ENCODE measurements at places on chromosomes 11 and 22.
A peak's percentile ranks its signal among the peaks of the same experiment; 100 is the strongest.

DNA sequence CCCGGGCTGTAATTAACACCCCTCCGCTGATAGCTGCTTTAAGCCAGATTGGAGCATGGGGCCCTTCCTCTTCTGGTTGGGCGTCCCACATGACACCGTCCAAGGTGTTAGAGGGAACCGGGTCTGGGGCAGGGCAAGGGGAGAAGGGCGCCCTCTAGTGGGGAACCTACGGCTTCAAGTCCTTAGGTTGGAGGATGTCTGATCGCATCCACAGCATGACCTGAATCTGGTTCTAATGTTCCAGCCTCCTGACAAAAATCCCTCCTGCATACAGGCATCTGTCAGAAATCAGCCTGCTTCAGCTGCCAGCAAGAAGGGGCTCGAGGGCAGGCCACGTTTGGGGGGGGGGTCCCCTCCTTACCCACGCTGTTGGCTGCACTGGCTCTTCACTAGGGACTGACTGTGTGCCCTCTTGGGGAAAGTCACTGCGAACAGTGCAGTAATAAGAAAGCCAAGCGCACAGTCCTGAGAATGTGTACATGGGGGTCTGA is 94.2 kb upstream of the TBCEL start:
- no peak for DNase-seq

DNA sequence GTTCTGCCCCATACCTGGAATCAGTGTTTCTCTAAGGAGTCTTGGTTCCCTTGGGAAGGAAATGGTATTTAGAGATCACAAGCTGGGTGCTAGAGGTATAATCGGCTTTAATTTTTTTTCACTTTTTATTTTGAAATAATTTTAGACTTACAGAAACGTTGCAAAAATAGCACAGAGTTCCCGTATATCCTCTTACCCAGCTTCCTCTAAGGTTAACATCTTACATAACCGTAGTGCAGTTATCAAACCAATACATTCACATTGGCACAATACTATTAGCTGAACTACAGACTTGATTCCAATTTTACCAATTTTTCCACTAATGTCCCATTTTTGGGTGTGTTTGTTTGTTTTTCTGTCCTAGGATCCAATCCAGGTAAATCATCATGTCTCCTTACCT is 63.8 kb downstream of the RBX1 start:
- DNase-seq = no peak

DNA sequence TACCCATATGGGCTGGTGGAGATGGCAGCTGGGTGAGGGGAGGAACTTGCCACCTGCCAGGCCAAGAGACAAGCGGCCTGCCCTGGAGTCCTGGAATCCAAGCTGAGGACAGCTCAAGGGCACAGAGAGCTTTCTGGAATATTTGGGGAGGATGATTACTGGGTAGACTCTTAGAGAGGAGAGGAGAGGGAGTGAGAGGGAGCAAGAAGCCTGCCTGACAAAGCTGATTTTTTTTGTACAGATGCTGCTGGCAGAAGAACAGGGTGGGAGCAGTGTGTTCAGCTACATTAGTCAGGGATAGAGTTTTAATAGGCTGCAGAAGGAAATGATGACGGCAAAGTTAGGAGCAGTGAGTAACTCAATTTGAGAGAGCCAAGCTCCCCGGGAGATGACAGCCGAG is 299.3 kb downstream of the NXPE2 start:
- DNase-seq = no peak

- no peak for DNase-seq
Observed at GRCh38 chr11:63020671-63021291, 5.1 kb upstream of the SLC22A8 start.

DNA sequence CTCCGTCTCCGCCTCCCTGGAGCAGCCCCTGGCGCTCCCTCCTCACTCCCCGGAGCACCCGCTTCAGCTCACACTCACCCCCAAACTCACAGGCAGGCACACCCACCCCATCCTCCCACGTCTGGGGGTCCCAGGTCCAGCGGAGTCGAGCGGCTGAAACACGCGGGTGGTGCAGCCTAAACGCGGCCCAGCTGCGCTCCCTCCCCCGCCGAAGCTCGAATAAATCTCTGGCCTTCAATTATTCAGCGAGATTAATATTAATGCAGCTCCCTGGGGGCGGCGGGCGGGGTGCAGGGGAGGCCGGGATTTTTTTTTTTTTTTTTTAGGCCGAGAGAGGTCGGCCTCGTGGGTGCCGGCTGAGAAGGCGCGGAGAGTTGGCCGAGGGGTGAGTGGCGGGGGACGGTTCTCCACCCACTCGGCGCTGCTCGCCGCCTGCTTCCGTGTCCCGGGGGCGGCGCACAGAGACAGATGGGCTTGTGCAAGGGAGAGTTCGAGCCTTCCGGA is 524 bp upstream of the SLC1A2 start:
- no peak for DNase-seq

DNA sequence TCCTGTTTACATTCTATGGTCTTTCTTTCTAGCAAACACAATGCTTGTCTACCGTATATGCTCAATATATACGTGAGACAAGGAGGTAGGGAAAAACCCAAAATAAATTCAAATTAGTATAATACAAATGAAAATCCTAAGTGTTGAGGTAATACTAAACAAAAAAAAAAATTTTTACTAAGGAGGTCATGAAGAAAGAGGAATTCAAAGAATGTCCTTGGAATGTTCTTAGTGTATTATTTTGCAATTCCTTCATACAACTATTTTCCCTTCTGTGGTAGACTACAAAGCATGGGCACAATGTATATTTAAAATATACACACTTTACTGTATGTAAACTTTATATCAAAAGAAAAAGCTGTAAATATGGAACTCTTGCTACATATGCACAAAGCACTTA is 36.4 kb downstream of the PIK3C2A start:
- DNase-seq = no peak

- DNase-seq = no peak
Observed at GRCh38 chr11:46243796-46244109, 33.7 kb upstream of the CREB3L1 start.

- no peak for DNase-seq
Observed at GRCh38 chr11:73298233-73298632, 9.8 kb upstream of the ARHGEF17 start.

DNA sequence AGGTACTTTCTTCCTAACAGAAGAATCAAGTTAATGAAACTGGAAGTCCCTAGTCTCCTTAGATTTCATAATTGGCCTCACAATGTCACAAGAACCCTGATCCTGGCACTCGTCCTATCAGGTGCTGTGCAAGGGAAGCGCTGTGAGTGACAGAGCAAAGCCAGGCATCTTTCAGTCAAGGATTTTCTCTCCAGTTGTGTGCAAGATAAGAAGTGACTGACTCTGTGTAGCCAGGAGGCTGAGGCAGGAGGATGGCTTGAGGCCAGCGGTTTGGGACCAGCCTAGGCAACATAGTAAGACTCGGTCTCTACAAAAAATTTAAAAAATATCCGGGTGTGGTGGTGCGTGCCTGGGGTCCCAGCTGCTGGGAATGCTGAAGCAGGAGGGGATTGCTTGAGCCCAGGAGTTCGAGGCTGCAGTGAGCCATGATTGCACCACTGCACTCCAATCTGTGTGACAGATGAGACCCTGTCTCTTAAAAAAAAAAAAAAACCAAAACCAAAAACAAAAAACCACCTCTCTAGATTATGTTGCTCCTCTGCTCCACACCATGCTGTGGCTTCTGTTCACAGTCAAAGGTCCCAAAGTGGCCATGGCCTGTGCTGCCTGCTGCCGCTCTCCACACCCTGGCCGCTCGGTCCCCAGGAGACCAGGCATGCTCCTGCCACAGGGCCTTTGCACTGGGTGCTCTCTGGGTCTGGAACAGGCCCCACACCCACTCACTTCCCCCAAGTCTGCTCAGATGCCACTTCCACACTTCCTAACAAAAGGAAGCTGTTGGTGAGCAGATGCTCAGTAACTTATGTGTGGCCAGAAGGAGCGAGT is 54.2 kb upstream of the CLDN5 start:
- DNase-seq = no peak

DNA sequence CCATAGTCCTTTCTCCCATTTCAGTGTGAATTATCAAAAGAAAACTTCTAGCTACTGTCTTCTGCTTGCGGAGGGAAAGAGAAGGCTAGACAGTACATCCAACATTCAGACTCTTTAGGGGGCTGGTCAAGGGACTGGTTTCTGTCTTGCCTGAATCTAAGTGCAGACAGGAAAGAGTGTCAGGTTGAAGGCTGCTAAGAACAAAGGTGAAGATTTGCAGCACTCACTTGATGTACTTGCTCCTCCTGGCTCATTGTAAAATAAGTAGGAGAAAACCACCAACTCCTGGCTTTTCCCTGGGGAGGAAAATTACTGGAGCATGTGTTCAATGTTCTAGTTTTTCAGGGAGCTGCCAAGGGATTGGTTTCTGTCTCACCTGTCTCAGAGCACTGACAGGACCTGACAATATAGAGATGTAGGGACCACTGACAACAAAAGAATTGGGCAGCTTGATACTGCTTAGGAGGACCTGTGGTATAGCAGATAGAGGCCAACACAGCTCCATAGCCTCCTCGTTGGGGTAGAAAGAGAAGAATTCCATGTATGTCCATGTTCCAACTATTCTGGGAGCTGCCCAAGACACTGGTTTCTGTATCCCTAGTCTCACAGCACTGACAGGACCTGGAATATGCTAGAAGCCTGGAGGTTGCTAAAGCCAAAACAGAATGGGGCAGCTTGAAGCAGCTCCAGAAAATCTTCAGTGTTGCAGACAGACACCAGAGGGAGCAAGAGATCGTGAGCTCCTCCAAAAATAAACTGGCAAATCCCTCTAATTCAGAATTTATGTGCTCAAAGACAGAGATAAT is 39.7 kb upstream of the MMP12 start:
- no peak for DNase-seq

DNA sequence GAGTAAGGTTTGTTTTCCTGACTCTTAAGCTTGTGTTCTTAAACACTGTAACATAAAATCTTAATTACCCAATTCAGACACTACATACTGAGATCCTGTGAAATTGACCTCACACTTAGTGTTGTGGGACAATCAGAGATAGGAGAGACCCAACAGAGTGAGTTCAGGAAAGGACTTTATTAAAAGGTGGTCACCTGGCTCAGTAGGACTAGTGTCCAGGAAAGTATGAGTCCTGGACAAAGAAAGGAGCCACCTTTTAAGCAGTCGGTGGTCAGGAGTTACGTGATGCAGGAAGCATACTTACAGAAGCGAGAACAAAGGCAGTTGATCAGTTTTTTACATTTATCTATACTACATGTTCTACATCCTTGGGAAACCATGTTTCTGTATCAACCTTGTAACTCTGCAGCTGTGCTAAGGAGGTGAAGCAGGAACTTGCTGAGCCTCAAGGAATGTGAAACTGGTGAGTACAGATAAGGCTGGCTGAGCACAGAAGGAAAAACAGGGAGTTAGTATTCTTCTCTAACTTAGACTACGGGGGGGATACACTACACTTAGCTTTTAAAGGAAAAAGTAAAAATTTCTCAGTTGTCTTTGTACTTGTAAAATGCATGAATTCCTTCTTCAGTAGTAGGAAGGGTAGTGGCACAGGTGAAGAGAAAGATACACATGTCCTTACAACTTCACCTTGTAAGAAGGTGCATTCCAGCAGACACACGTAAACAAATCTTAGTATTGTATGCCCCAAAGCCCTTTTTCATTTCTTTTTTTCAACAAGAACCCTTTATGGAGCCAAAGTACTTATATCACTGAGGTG is 15.1 kb downstream of the OR51E1 start:
- DNase-seq = no peak

GRCh38 chr11:62805961-62806441 is 761 bp upstream of the NXF1 start:
- DNase-seq = no peak

- DNase-seq = no peak
Observed at GRCh38 chr11:64173616-64174355, 7.9 kb upstream of the MACROD1 start.

- DNase-seq = peak; percentile 13
Observed at GRCh38 chr11:46112961-46113607, 8.2 kb downstream of the PHF21A start.

DNA sequence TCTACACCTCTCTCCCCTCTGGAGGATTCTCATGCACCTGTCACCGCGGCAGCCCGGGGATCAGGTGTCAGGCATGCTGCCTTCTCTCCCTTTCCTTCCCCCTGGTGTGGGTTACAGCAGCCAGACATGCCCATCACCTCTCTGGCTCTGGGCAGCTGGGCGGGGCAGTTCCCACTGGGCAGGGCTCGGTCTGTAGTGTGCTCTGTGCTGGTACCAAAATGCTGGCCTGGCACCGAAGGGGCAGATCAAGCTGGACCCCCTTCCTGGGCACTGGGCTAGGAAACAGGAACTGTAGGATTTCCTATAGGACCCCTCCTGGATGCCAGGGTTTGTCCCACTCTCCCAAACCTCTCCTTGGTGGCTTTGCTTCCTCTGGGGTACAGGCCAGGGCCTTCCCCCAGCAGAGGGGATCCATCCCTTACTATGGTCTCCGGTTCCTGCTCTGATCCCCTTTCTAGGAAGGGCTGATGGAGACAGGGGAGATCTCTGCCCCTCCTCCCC is 821 bp downstream of the GAL3ST1 start:
- DNase-seq = no peak

DNA sequence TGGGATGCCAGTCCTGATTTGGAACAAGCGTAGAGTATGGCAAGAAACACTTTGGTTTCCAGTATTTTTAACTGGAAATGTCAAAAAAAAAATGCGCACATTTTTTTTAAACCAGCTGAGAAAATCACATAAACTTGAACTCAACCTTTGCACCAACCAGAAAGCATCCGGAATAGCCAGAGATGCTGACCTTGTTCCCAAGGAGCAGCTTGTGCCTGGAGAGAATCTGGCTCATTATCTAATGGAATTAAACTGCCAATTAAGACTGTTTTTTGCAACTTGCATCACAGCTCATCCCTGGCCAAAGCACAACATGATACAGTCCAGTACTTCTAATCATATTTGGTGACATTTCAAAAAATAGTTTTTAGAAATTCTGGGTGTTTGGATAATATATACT is 8.4 kb upstream of the ETS1 start:
- no peak for DNase-seq

- no peak for DNase-seq
Observed at GRCh38 chr22:33889748-33890147, 30.5 kb downstream of the LARGE1 start.

DNA sequence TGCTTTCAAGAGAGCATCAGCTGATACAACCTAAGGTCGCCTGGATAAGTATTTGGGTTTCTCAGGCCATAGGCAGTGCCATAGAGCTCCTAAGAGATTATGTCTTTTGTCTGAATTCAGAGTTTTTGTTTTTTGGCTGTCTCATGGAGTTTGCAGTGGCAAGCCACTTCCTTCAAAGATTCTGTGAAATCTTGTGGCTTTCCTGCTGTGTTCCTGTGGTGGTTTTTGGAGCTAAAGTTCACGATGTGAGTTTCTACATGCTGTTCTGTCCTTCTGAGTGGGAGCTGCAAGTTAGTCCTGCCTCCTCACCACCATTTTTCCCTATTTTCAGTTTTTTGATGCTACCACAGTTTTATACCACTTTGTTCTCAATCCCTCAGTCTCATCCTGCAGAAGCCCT is 111.4 kb downstream of the COMMD9 start:
- no peak for DNase-seq
